Heart left ventricle (tissue), 16 donors: ENCODE measurements at places on chromosomes 4 and X. TPM values are rescaled to one million over a fixed set of nuclear protein-coding genes. Genes with fewer than 3 reads are reported as not detected.

DNA sequence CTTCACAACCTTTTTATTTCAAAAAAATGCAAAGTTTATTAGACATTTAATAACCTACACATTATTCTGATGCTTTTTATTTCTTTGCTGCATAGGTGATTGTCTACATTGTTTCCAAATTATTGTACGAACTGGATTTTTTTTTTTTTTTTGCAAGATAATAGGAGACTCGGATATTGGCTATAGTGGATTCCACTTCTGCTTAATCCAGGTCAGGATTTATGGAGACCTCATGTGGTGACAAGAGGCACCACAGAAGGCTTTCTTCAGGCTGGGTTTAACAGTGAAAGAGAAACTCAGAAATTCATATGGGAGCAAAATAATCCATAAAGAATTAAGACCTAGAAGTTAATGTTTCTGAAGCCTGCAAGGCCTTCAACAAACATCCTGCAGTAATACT lies 2.4 kb upstream of the SLIT2 start:
- no peak overlapping the region for H3K4me3 ChIP-seq
- DNase-seq = no peak
- H3K36me3 ChIP-seq = no peaks in the 10 kb centered on the region
- peaks cover 15% of the 10 kb centered on the region for H3K27me3 ChIP-seq
- H3K4me1 ChIP-seq = peaks cover 5% of the 10 kb centered on the region

DNA sequence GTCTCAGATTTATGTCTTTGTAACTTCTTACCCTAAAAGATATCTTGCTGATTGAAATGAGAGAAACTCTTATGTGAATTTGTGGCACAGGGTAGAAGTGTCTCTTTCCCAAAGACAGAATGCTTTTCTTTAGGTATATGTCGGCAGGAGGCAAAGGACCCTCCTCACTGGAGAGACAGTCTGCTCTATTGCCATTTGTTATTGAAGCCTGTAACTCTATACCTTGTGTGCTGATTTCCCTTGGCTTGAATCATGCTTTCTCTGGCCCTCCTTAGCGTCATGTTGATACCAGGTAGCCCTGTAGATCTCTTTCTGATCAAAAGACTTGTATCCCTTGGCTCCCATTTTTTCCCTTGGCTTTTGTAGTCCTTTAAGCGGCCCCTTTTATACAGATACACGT lies 284.3 kb downstream of the CXXC4 start:
- no peak overlapping the region for H3K27ac ChIP-seq
- H3K4me1 ChIP-seq = no peaks in the 10 kb centered on the region
- no peaks in the 10 kb centered on the region for H3K36me3 ChIP-seq
- DNase-seq = no peak
- H3K4me3 ChIP-seq = no peak overlapping the region
- H3K27me3 ChIP-seq = no peaks in the 10 kb centered on the region

GRCh38 chr4:41428601-41429279 lies 109.2 kb upstream of the LIMCH1 start:
- H3K4me3 ChIP-seq = no peak overlapping the region
- H3K4me1 ChIP-seq = peaks cover 28% of the 10 kb centered on the region
- H3K36me3 ChIP-seq = no peaks in the 10 kb centered on the region
- no peak for DNase-seq
- no peaks in the 10 kb centered on the region for H3K27me3 ChIP-seq

- H3K27me3 ChIP-seq = no peaks in the 10 kb centered on the region
- no peaks in the 10 kb centered on the region for H3K36me3 ChIP-seq
- no peak overlapping the region for H3K27ac ChIP-seq
These were observed 1012.0 kb downstream of the RPA4 start for GRCh38 chrX:97895751-97896150.

DNA sequence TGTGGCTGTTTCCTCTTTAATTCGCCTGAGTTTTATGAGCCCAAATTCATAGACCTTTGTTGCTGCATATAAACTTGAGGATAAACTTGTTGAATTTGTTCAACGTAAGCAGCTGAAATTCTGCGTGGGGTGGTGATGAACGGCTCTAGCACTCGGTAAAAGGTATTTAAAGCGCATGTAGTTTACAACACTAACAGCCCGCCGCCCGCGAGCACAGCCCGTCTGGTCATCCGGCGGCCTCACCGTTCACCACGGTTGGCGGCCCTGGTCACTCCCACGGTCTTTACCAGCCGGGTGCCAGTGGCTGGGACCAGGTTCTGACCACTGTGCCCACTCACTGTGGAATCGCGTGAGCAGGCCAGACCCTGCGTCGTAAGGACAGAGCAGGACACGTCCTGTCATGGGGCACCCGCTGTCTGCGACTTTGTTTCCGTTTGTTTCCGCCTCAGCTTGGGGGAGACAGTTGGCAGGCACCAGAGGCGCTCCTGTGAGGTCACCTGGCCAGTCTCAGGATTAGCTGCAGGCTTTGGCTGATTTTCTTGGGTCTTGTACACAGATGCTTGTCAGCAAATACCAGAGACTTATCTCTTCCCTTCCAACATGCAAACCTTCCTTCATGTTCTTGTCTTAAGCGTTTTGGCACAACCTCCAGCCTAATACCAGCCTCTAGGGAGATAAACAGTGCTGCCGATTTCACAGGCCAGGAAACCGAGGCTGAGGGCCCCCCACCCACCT lies 36.8 kb upstream of the SPON2 start:
- peaks cover 31% of the 10 kb centered on the region for H3K36me3 ChIP-seq
- no peaks in the 10 kb centered on the region for H3K27me3 ChIP-seq
- peak; percentile 47 for DNase-seq
- H3K27ac ChIP-seq = peak overlapping the region; percentile 68
- peaks cover 54% of the 10 kb centered on the region for H3K4me1 ChIP-seq

Gene IGFBP7
- polyA plus RNA-seq = 458 TPM

GRCh38 chr4:86233681-86234080 lies 126.2 kb downstream of the MAPK10 start:
- no peak for DNase-seq
- H3K27ac ChIP-seq = no peak overlapping the region
- H3K4me1 ChIP-seq = no peaks in the 10 kb centered on the region
- H3K36me3 ChIP-seq = no peaks in the 10 kb centered on the region
- H3K4me3 ChIP-seq = no peak overlapping the region

- H3K4me1 ChIP-seq = no peaks in the 10 kb centered on the region
- no peaks in the 10 kb centered on the region for H3K36me3 ChIP-seq
- no peak for DNase-seq
- no peaks in the 10 kb centered on the region for H3K27me3 ChIP-seq
- no peak overlapping the region for H3K4me3 ChIP-seq
These were observed 165.1 kb downstream of the TSPAN5 start for GRCh38 chr4:98493296-98493695.

Gene LONRF3
- polyA plus RNA-seq = 0.50 TPM

DNA sequence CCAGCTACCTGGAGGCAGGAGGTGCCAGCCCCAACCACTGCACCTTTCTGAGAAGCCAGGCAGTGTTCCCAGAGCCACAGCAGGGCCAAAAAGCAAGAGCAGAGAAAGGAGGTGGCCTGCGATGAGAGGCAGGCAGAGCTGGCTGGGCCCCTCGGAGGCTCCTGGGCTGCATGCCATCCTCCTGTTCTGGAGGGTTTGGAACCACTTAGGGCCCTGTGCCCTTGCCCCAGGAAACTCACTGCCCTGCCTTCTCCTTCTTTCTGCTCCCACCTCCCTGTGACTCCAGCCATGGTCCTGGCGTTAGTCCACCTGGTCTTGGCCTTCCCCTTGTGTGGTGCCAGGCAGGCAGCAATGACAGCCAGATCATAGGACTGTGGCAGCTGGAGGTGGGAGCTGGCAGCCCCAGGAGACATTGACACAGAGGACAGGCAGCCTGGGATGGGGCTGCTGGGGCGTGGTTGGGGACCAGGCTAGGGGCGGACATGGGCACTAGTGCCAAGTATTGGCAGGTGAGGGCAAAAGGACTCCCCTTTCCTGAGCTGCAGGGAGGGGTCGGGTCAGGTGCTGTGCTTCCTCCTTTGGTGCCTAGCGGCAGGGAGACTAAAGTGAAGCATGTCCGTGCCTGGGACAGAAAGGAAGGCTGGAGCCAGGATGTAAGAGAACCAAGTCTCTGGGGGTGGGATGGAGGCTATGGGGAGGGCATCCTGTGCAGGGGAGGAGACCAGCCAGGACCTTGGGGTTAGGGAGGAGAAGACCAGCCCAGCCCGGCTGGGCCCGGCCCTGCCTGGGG lies 1.4 kb downstream of the APLN start:
- no peak overlapping the region for H3K4me3 ChIP-seq
- no peaks in the 10 kb centered on the region for H3K36me3 ChIP-seq
- H3K4me1 ChIP-seq = no peaks in the 10 kb centered on the region
- H3K27me3 ChIP-seq = no peaks in the 10 kb centered on the region

- DNase-seq = no peak
- no peaks in the 10 kb centered on the region for H3K36me3 ChIP-seq
- no peak overlapping the region for H3K4me3 ChIP-seq
- H3K4me1 ChIP-seq = peaks cover 5% of the 10 kb centered on the region
- H3K27ac ChIP-seq = no peak overlapping the region
These were observed 29.1 kb downstream of the UCHL1 start for GRCh38 chr4:41285864-41286235.

Gene MAGEA2
- not detected for polyA plus RNA-seq

Gene SSX2
- polyA plus RNA-seq = not detected

DNA sequence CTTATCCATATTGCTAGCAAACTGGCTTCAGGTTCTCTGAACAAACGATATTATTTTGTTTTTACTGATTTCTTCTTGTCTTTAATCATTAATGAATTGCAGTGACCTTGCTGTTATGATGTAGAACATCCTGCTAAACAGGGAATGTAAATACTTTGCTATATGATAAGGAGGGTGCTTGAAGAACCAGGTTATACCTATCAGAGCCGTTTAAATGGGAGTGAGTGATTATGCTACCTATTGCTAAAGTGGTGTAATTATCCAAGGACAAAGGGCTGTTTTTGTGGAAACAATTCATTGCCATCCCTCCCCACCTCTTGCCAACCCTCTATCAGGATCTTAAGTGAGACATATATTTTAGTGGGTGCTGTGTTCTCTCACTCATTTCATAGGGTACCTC lies 788.9 kb downstream of the RPA4 start:
- no peaks in the 10 kb centered on the region for H3K27me3 ChIP-seq
- no peaks in the 10 kb centered on the region for H3K4me1 ChIP-seq

GRCh38 chr4:96448315-96448872 lies 608.5 kb downstream of the PDHA2 start:
- H3K4me1 ChIP-seq = no peaks in the 10 kb centered on the region
- DNase-seq = no peak
- no peak overlapping the region for H3K4me3 ChIP-seq
- no peaks in the 10 kb centered on the region for H3K27me3 ChIP-seq
- H3K36me3 ChIP-seq = no peaks in the 10 kb centered on the region

Gene RRH
- polyA plus RNA-seq = not detected

GRCh38 chr4:54484383-54484782 lies 173.4 kb upstream of the KIT start:
- H3K36me3 ChIP-seq = no peaks in the 10 kb centered on the region
- no peak for DNase-seq
- H3K4me1 ChIP-seq = no peaks in the 10 kb centered on the region
- H3K27ac ChIP-seq = no peak overlapping the region
- H3K27me3 ChIP-seq = no peaks in the 10 kb centered on the region

- H3K27ac ChIP-seq = no peak overlapping the region
- H3K4me3 ChIP-seq = no peak overlapping the region
- H3K4me1 ChIP-seq = peaks cover 36% of the 10 kb centered on the region
- no peaks in the 10 kb centered on the region for H3K36me3 ChIP-seq
- no peaks in the 10 kb centered on the region for H3K27me3 ChIP-seq
- no peak for DNase-seq
These were observed 50.9 kb downstream of the NFKB1 start for GRCh38 chr4:102551958-102552565.

DNA sequence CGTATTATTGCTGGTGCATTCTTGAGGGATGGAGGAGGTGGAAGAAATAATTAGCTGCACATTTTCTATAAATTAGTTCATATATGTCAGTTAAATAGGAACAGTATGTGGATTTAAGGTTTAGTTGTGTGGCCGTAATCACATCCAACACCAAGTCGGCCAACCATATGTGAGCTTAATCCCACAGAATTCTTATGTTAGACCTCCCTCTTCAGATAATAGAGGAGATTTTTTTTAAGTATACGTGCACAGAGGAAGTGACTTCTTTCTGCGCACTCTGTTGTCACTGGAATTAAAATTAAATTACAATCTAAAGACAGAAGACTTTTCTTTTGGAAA lies 2.1 kb downstream of the SEPTIN11 start:
- no peaks in the 10 kb centered on the region for H3K27me3 ChIP-seq
- H3K4me1 ChIP-seq = no peaks in the 10 kb centered on the region
- no peak overlapping the region for H3K4me3 ChIP-seq
- H3K27ac ChIP-seq = peak overlapping the region; percentile 86
- no peaks in the 10 kb centered on the region for H3K36me3 ChIP-seq
- no peak for DNase-seq

DNA sequence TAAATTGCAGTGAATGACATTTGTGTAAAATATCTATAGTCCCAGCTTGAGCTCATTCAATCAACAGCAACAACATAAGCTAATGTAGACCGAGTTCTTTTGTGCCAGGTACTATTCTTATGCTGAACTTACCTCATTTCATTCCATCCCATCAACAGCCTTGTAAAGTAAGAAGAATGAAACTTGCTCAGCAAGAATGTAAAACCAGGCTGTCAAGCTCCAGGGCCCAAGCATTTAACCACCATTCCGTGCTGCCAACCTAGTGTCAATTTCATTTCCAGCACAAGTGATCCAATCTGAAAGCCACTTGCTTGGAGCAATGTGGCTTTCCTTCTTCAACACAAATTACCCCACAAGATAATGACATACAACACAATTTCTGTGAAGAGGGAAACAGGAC lies 36.6 kb downstream of the RASSF6 start:
- H3K27ac ChIP-seq = no peak overlapping the region
- H3K4me1 ChIP-seq = no peaks in the 10 kb centered on the region
- no peaks in the 10 kb centered on the region for H3K36me3 ChIP-seq
- H3K4me3 ChIP-seq = no peak overlapping the region
- no peaks in the 10 kb centered on the region for H3K27me3 ChIP-seq
- DNase-seq = no peak

GRCh38 chr4:163317110-163317509 lies 15.3 kb downstream of the NPY1R start:
- no peaks in the 10 kb centered on the region for H3K4me1 ChIP-seq
- no peak for DNase-seq
- H3K27ac ChIP-seq = no peak overlapping the region
- no peaks in the 10 kb centered on the region for H3K27me3 ChIP-seq

DNA sequence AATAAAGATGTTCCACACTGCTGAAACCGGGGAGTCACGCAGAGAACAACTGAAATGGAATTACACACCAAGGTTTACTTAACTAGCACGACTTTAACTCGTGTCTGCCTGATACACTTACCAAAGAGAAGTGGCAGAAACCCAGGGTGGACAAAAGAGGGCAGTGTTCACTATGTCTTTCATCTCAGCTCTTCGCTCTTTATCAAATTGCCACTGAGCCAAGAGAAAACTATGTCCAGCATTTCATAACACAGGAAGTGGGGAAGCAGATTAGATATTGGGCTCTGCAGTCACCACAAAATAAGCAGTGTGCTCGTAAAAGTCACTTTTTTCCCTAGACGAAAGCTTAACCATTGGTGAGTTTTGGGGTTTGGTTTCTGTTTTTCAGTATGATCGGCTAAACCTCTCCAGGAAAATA lies 155.7 kb downstream of the CHIC2 start:
- no peak for DNase-seq
- no peak overlapping the region for H3K4me3 ChIP-seq
- H3K36me3 ChIP-seq = no peaks in the 10 kb centered on the region
- peaks cover 16% of the 10 kb centered on the region for H3K27me3 ChIP-seq

- no peak for DNase-seq
- peaks cover under 1% of the 10 kb centered on the region for H3K4me1 ChIP-seq
- no peak overlapping the region for H3K4me3 ChIP-seq
- H3K27ac ChIP-seq = no peak overlapping the region
- H3K27me3 ChIP-seq = no peaks in the 10 kb centered on the region
- H3K36me3 ChIP-seq = no peaks in the 10 kb centered on the region
These were observed 133.0 kb downstream of the MAD2L1 start for GRCh38 chr4:119933606-119934005.
